Foreskin keratinocyte (primary cell): ENCODE measurements at places on chromosomes 5 and 9.

- no peak for DNase-seq
Observed at GRCh38 chr9:92438900-92439526, 14.7 kb upstream of the OMD start.

DNA sequence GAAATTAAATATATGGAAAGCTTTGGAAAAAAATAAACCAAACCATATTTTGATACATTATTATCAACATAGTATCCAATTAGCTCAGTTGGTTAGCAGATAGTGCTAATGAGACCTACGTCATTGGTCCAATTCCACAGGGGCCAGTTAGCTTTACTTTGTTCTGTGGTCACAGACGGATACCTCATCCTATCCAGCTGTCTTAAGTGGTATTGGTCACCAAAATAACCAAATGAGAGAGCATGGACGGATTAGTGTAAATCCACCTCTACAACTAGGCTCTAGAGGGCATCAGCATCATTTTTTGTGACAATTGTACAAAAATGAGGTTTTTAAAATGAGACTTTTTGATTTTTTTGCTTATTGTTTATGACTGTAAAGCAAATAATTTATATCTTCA is 364.2 kb downstream of the KIAA0825 start:
- no peak for DNase-seq

GRCh38 chr9:504921-505740 is 290.5 kb downstream of the DOCK8 start:
- no peak for DNase-seq

DNA sequence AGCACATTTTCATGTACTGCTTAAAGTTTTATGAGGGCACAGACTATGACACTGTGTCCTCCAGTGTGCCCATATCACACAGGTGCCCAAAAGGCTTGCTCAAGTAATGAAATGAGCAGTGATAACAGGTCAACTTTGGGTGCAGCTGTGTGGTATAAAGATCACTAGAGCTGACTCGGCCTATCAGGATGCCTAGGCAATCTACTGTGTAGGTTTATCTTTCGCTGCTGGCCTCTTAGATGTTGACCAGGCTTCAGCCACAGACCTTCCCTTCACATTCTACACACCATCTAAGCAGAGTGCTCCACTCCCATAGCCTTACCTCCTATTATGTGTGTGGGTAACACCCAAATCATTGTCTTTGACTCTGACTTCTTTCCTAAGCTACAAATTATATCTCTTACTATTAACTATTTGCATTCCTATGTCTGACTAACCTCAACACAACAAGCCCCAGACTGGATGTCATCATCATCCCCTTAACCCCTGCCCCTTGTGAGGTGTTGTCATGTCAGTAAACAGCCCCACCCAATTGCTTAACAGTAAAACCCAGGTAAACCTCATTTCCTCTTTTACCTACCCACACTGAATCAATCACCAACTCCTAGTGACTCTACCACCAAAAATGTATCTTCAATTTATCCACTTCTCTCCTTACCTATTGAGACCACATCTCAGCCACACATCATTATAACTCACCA is 2.5 kb downstream of the SREK1IP1 start:
- peak; percentile 95 for DNase-seq

DNA sequence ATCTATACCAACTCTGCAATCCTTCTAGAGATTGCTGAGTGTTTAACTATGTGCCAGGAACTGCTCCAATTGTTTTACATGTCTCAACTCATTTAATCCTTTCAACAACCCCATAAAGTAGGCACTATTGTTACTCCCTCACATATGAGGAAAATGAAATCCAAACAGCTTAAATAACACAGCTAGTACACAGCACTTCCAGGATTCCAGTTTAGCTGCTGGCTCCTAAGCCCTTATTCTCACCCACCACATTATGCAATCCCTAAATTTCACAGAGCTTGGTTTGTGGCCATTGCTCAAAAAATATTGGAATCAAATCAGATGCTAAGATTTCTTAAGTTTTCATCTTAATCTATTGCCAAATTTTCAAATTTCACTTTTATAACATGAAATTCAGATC is 84.9 kb downstream of the PRELID2 start:
- DNase-seq = no peak

GRCh38 chr5:109990723-109991359 is 301.1 kb downstream of the MAN2A1 start:
- no peak for DNase-seq

- DNase-seq = peak; percentile 4
Observed at GRCh38 chr9:74122661-74123060, 374.5 kb upstream of the RORB start.

GRCh38 chr9:1233568-1233967 is 183.4 kb downstream of the DMRT2 start:
- no peak for DNase-seq

DNA sequence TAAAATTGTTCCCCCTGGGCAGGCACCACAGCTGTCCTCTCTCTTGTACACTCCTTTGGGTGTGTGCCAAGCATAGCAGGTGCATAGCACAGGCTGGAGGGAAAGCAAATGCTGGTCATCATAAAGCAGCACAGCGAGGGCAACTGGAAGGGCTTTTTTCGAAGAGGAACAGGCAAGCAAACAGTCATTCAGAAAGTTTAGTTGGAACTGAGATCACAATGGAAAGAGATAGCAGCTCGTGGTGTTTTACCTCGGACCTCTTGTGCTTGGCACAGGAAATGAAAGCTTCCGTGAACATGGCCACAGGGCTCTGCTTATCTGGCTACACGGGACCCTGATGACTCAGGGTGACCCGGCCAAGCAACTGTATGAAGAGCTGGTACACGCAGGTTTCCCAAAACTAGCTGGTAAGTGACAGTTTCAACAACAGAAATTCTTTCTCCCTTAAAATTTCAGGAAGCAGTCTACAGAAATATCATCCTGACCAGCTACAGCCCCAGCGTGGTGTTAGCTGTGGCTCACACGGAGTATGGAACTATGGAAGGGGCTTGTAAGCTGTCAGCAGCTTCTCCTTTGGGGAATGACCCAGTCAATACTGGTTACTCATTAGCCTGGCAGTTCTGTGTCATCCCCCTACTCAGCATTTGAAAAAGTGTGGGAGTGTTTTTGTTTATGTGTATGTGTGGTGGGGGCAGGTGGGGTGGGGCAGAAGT is 48.1 kb downstream of the POC5 start:
- DNase-seq = no peak

GRCh38 chr5:133864711-133865110 is 103.7 kb downstream of the C5orf15 start:
- no peak for DNase-seq

- DNase-seq = no peak
Observed at GRCh38 chr5:168270476-168270875, 21.0 kb upstream of the WWC1 start.

DNA sequence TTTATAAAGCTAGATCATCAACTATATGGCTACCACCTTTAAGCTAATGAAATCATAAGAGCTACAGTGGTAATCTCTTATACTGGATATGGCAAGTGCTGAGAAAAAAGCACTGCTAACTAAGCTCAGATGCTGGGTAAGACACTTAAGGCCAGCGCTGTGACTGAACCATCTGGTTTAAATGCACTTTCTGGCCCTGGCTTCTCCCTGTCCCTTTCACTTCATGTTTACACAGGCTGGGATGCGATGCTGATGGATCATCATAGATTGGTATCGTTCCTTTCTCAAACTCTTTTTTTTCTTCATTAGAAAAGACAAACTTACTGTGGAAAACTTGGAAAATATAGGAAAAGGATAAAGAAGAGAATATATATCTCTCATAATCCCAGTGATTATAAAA is 52.3 kb downstream of the KIF24 start:
- no peak for DNase-seq

DNA sequence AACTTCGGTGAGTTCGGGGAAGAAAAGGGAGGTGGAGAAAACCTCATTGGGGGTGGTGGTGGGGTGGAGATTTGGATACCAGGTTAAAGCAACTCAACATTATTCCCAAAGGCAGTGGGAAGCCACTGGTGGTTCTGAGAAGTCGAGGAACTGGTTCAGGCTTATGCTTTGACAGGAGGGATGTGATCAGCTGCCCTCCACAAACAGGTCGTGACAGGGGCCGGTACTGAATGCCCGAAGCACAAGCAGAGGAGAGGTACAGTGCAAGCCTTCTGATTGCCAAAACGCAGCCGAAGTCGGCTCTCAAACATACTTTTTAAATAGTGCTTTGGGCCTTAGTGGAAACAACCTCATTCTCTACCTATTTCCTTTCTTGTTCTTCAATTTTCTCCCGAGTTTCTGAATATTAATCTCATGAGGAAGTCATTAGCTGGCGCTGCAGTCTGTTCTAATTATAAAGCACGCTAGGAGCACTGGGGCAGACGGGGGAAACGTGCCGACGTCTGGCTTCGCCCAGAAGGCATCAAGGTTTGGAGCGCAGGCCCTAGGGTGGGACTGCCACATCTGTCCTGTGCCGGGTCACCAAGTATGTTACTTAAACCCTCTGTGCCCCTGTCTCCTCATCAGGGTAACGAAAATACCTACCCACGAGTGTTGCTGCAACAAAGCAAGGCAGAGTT is 27.3 kb downstream of the SHB start:
- no peak for DNase-seq
